ENCODE measurements at places on chromosomes 2 and 18. TPM values are rescaled to one million over a fixed set of nuclear protein-coding genes. Genes with fewer than 3 reads are reported as not detected.

The COL5A2 gene
- polyA plus RNA-seq = 0.05 TPM

The NT5C1B gene
- polyA plus RNA-seq = 0.47 TPM

DNA sequence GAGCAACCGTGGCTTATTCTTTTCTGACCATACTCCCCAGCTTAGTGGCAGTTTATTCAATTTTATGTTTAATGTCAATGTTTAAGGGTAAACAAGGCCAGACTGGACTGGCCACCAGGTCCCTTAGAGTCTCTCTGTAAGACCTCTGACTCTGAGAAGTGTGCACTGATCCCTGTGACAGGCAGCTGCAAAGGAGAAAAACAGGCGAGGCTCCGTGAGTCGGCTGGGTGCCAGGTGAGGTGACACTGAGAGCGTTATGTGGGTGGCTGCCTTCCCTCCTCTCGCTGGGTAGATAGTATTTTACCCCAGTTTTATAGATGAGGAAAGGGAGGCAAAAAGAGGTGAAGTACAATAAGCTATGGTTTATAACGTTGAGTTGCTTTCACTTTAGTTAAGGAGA, 139.4 kb upstream of the HDAC4 start:
- H3K4me1 ChIP-seq = peaks cover 5% of the 10 kb centered on the region
- H3K4me3 ChIP-seq = no peak overlapping the region
- H3K36me3 ChIP-seq = no peaks in the 10 kb centered on the region
- no peak for DNase-seq
- H3K27me3 ChIP-seq = no peaks in the 10 kb centered on the region

- no peaks in the 10 kb centered on the region for H3K27me3 ChIP-seq
- H3K4me3 ChIP-seq = no peak overlapping the region
- H3K4me1 ChIP-seq = peaks cover 18% of the 10 kb centered on the region
- H3K36me3 ChIP-seq = no peaks in the 10 kb centered on the region
- no peak for DNase-seq
Observed at GRCh38 chr2:46183426-46183825, 113.8 kb upstream of the EPAS1 start.

DNA sequence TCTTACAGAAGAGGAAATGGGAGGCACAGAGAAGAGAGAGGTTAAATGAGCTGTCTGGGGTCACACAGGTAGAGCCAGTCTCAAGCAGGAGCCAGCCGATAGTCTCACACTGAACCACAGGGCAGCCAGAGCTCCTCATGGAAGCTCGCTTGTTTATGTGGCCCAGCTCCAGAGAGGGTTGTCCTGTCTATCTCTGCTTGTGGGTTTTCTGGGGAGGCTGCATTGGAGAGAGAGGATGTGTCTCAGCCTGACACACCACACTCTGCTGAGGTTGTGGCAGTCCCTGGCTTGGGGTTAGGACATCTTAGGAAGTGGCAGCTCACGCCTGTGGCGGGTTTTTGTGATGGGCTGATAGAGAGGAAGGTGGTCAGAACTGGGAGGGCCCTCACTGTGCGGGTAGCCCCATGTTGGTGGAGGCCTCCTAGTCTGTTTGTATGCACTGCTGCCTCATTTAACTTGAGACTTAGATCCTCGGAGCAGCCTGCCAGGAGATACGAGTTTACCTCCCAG, 52.3 kb downstream of the TCF7L1 start:
- H3K4me3 ChIP-seq = no peak overlapping the region
- H3K36me3 ChIP-seq = no peaks in the 10 kb centered on the region
- no peaks in the 10 kb centered on the region for H3K4me1 ChIP-seq
- H3K27ac ChIP-seq = no peak overlapping the region
- DNase-seq = no peak
